ENCODE measurements at places on chromosomes 12 and 14.

GRCh38 chr12:127178052-127178451 is 1088.9 kb upstream of the TMEM132C start:
- DNase-seq, result no peak

DNA sequence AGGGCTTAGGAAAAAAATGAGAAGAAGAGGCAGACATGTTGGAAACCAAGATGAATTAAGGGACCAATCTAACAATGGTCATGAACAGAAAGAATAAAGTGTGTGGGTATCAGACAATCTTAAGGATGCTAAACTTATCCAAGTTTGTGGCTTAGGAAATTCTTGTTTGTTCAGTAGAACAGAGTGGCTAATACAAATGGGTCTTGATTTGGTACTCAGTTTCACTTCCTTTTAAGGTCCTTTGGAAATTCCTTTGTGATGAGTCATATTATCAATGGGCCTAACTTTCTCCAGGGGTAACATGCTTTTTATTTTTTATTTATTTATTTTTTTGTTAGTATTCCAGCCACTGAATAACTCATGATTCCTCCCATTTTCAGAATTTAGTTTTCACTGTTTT is 1154.7 kb upstream of the FLRT2 start:
- no peak for DNase-seq

DNA sequence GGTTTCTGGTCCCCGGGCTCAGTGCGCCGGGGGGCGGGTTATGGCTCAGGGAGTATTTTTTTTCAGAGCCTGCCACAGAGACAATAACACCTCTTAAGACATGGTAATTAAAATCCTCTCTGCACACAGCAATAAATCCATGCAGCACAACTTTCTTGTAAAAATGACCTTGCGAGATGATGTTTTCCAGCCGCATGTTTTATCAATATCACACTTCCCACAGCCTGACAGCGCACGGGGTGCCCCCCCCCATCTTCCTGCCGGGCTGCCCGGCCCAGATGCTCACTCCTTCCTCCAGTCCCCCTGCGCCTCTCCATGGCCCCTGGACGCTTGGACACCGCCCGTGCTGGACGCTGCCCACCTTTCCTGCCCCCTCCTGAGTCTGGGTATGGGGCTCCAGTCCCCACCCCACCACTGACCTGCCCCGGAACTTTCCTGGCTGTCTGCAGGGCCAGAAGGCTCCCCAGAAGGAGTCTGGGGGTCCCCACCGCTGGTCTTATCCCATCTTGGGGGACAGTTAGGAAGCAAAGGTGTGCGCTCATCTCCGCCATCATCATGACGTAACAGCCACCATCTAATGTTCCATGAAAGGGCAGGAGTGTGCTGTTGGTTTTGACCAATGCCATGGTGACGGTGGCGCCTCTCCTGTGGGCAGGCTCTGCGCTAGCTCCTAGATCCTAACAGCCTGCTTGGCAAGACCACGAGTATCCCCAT is 182.9 kb downstream of the KIF26A start:
- DNase-seq, result no peak

DNA sequence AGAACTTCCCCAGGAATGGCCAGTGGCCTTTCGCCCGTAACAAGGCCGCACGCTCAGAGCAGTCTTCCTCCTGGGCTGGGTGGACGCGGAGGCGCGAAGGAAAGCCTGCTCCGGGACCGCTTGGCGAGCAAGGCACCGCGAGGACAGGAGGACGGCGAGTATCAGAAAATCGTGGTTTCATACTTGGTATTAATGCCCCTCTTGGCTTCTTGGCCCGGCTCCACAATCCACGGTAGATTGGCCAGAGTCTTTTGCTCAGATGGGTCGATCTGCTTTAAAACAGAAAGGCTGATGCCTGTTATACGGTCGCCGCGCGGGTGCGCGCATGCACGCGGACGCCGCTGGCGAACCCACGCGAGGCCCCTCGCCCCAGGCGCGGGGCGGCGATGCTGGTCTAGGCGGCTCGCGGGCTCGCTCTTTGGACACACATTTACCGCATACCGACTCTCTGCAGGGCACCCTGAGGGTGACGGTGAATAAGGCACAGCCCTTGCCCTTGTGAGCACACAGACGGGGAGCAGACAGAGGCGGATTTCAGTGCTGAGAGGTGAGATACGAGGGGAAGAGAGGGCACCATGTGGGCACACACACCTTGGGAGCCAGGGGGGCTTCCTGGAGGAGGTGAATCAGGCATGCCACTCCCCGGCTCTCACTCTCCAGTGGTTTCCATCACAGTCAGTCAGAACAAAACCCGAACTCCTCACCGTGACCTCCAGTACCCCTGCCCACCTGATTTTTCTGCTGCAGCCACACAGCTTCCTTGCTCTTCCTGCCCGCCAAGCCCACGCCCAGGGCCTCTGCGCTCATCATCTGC is 100.7 kb downstream of the APAF1 start:
- DNase-seq, result peak; percentile 13

- peak; percentile 61 for DNase-seq
Observed at GRCh38 chr12:45122768-45123380, 72.0 kb upstream of the DBX2 start.

DNA sequence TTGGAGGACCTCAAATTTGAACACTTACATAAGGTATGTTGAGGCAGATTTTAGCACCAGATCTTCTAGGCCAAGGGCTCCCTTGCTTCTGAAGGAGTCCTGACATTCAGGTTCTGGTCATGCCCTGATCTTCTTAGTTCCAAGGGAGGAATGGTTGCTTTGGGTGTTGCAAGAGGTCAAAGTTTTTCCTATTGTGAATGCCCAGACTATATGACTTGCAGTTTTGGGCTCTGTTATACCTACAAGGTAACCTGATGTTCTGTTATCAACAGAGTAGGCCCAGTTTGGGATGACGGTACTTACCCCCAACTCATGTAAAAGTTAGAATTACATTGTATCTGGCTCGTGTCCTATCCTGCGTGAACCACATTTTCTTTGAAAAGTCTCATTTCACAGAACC is 69.1 kb upstream of the COCH start:
- no peak for DNase-seq

- DNase-seq, result no peak
Observed at GRCh38 chr12:111081600-111081999, 161.2 kb upstream of the MYL2 start.

GRCh38 chr14:53849549-53849948 is 107.1 kb downstream of the BMP4 start:
- DNase-seq, result no peak

DNA sequence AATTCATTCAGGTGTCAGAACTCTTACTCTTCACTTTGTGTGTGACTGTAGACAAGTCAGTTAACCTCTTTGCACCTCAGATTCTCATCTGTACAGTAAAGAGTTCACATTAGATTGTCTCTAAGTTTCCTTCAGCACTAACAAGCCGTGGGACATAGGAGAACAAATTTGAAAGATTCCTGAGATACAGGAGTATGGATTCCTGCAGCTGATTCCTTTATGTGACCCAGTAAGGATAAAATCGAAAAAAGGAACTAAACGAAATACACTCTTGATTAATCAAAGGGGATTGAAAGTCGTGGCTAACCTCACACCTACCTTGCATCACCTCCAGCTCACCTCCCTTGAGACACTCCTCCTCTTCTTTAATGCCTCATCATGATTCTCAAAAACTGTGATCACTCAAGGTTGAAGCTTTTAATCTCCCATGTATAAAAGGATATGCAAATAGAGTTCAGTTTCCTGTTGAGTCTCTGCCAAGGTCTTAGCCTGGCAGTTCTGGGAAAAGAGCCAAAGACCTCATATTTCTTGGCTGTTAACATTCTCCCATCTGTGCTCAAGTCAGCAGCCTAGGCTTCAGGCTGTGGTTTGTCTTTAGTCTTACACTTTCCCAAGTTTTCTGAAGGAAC is 156.6 kb downstream of the DAD1 start:
- peak; percentile 93 for DNase-seq

DNA sequence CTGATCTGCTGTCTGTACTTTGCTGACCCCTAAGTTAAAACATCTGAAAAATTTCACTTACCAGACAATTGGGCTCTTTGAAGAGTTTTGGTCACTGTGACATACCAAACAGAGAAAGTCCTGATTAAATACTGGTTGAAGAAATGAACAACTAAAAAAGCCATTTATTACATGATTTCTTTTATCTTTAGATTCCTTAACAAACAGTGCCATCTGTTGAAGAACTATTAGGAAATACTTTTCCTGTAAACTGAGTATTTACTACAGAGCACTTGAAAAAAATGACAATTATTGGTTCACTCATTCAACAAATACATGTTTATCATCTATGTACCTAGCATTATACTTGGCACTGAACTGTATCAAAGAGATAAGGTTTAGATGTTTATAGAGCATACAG is 6.5 kb upstream of the WASHC4 start:
- no peak for DNase-seq

DNA sequence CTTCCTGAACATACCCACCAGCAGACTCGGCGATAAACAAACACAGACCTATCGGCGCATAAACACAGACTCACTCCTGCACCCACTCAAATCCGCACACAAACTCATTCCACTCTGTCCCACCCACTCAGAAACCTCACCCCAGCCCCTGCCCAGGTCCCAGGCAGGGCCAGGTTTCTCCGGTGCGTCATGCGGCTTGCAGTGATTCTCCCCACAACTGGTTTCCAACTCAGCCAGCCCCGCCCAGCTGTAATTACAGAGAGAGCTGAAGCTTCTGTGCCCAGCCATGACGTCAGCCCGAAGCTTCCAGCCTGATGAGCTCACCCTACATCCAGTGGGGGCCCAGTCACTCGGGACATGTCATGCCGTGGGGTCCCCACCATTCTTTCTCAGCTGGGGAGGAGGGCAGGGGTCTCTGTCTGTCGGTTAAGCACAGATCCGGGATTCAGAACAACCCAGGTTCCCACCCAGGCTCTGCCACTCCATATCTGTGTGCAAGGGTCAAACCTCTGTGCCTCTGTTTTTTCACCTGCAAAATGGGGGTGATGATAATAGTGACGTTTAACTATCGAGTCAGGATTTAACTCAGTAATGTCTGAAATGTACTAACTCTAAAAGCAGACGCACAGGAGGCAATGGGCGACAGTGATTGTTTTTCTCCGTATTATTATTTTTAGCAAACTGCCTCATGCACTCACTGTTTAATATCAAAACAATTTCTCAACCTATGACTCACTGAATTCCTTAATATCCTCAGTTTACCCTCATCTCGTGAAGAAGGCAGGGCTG is 2.3 kb upstream of the HSPB8 start:
- peak; percentile 84 for DNase-seq
